Fibroblast of villous mesenchyme (primary cell): ENCODE measurements at places on chromosomes 3 and 15.

DNA sequence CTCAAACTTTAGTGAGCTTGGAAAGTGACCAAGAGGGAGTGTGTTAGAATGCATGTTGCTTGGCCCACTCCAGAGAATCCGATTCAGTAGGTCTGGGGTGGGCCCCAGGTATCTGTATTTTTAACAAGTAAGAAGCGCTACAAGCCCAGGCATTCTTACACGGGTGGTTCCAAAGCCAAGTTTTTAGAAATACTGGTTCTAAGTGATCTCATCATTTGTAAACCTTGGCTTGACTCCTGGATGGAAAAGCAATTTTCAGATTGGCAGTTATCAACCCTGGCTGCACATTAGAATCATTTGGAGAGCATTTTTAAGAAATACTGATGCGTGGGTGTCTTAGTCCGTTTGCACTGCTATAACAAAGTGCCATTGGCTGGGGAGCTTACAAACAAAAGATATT, 27.3 kb upstream of the ST8SIA2 start:
- DNase-seq = no peak

DNA sequence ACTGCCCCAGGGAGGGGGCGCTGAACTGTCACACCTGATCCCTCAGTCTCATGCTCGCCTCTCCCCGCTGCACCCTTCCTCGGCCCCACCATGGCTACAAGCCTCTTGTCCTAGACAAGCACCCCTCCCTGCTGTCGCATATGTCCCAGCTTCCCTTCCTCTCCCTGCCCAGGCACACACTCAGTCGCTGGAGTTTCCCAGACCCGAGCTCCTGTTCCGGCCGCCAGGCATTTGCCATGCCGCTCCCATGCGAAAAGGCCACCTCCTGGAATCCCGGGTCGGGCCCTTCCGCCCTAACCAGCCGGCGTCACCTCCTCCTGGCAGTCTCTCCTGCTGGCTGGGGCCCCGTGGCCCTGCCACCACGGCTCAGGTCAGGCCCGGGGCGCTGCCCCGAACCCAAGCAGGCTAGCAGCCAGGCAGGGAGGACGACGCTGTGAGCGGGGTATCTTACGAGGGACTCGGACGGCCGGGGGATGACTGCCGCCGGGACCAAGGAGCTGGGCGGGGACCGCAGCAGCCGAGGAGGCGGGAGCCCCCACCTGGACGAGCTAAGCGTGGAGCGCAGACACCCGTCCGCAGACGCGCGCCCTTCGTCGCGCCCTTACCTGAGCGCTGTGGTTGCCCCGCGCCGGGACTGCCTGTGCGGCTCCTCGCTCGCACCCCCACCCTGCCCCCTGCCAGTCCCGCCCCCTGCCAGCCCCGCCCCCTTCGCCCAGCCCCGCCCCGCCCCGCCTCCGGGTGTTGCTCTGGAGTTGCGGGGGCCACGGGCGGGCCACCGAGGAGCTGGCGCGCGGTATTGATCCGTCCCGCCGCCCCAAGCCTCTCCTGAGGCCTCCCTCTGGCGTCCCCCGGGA, at the start of gene ALS2CL:
TSS of gene ALS2CL (minus strand) at position 642 of the 854 bp plus-strand sequence. CDS start 4,239 bp downstream, outside the sequence.
- DNase-seq = no peak

DNA sequence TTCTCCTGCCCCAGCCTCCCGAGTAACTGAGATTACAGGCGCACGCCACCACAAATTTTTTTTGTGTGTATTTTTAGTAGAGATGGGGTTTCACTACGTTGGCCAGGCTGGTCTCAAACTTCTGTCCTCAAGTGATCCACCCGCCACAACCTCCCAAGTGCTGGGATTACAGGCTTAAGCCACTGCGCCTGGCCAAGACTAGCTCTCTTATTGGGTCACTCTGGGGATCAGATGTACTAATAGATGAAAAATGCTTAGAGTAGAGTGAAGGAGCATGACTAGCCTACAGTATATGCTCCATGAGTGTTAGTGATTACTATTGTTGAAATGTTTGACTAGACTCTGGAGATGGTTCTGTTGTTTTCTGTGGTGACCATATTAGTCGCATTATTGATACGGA, 21.8 kb downstream of the RARB start:
- DNase-seq = no peak

DNA sequence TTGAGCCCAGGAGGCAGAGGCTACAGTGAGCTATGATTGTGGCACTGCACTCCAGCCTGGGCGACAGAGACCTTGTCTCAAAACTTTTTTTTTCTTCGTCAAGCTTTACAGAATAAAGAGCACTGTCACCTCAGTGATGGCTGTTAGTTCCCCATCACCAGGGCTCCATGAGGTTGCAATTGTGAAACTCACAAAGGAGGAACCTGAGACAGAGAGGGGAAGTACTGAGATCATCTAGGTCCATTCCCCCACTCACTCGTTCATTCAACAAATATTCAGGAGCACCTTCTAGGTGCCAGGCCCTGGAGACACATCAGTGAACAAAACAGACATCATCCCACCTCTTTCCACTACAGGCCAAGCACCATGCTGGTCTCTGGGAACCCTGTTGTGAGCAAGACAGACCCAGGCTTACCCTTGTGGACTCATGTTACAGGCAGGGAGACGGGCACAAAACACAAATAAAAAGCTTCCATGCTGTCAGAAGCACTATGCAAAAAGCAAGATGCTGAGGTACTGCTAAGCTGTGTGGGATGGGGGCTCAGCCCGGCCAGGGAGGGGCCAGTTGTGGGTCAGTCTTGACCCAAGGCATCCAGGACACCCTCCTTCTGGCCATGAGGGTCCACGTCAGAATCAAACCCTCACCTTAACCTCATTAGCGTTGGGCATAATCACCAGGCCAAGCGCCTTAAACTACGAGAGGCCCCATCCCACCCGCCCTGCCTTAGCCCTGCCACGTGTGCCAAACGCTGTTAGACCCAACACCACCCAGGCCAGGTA, 2.1 kb upstream of the RHO start:
- no peak for DNase-seq

DNA sequence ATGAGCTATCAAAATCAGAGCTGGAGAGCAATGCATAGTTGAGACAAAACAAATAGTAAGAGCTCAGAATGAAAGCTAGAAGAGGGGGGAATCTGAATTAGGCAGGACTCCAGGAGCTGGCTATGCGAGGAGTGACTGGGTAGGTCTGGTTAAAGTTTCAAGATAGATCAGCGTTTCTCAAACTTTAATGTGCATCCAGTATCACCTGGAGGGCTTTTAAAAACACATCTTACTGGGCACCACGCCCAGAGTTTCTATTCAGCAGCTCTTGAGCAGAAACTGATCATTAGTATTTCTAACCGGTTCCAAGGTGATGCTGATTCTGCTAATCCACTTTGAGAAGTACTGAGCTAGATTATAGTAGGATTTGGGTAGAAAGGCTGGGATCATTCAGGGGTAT, 96.2 kb upstream of the ACP3 start:
- no peak for DNase-seq

DNA sequence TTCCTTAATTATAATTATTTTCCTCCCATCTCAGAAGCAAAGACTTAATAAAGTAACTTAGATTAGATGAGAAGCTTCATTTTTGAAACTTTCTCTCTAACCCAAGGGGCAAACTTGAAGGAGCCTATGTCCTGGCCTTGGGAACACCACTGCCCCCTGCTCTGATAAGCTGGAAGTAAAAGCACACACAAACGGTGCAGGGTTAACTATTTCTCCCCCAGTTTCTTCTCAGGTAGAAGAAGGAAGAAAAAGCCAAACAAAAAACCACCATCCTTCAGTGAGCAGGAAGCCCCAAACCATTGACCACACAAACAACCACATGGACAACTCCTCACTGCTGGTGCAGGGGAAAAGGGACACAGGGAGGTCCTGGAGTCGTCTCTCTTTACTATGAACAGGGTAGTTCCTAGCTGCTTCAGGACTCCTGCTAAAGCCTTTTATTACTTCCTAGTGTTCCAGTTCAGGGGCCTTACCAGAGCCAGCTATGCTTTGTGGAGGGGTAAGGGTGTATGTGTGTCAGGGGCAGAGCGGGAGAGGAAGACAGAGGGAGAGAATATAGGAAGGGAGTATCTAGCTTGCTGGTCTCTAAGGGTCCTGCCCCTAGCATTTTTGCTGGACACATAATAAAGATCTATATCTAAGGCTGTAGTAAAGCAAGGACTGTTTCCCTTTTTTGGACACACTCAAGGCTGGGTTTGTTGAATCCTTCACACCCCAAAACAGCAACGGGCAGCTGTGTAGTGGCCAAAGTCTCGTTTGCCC, 94.0 kb upstream of the UMPS start:
- DNase-seq = no peak

- DNase-seq = no peak
Observed at GRCh38 chr15:39204031-39204430, 376.8 kb upstream of the THBS1 start.

- no peak for DNase-seq
Observed at GRCh38 chr3:4986175-4986781, 7.0 kb downstream of the BHLHE40 start.

GRCh38 chr3:50572158-50572557, 2.8 kb downstream of the HEMK1 start:
- DNase-seq = peak; percentile 65

GRCh38 chr3:7615043-7615442, 754.1 kb downstream of the GRM7 start:
- no peak for DNase-seq

GRCh38 chr3:82202269-82202668, 440.8 kb upstream of the GBE1 start:
- no peak for DNase-seq

GRCh38 chr15:41860049-41860828, 21.6 kb downstream of the PLA2G4B start:
- DNase-seq = peak; percentile 5

GRCh38 chr3:53675022-53675697, 171.1 kb downstream of the CHDH start:
- DNase-seq = no peak

- peak; percentile 9 for DNase-seq
Observed at GRCh38 chr15:25787855-25788520, 75.1 kb downstream of the ATP10A start.

DNA sequence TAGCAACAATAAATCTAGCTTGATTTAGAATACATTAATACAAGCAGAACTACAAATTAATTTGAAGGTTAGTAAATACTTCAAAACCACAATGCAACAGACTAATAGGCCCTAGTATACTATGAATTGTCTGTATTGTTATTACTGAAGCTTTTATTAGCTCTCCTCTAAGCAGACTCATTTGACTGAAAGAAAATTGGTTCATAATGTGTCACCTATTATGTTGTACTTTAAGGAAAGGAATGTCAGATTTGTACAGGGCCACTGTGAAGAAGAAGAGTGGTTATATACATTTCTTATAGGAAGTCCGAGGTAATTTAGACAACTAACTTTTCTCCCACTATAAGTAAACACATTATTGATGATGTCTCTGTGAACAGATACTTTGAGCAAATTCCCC, 954.5 kb downstream of the ZPLD1 start:
- DNase-seq = no peak

DNA sequence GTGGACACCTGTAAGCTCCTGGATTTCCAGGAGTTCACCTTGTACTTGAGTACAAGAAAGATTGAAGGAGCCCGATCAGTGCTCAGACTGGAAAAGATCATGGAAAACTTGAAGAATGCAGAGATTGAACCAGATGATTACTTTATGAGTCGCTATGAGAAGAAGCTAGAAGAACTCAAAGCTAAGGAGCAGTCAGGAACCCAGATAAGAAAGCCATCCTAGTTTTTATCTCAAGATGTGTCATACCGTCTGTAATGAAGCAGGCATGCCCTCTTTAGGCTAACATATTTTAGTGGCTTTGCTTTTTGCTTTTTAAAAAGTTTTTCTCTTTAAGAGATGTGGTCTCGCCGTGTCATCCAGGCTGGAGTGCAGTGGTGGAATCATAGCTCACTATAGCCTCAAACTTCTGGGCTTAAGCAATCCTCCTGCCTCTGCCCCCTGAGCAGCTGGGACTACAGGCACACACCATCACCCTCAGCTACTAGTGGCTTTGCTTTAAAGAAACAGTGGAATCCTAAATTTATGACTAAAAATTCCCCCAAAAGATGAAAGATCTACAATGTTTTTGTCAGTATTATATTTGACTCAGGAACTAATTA, 28.1 kb downstream of the EXOG start:
- DNase-seq = no peak

DNA sequence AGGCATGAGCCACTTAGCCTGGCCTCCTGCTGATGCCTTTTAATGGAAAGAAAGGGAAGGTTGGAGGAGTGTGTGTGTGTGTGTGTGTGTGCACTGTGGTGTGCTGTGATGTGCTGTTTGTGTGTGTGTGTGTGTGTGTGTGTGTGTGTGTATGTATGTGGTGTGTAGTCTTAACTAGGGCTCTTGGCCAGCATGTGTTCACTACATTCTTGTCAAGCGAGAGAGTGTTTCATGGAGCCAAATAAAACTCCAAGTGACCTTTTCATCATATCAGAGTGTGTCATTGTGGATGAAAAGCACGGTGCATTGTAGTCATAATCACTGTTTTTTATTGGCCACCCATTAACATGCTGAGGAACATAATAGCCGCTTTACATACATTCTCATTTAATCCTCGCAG, 30.8 kb upstream of the BHLHE40 start:
- no peak for DNase-seq

DNA sequence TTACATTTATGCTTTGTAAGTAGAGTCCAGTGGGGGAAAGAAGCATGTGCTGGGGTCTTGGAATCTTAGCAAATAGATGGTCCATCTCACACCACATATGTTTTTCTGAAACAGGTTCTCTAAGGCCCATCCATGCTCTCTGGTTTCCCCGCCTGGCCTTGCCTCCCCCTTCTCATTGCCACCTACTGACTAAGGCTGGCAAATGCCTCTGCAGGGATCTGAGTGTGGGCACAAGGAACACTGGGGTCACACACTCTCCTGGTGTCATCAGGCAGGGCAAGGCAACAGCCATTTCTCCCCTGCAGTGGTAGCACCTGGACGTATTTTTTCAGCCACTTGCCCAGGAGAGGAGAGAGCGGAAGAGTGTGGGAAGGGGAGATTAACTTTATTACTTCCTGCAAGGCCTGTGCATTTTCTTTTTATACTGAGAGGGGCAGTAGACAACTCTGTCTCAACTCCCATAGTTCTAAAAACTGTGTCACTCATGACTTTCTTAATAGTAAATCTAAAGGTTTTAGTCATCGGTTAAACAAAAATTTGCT, 804.2 kb upstream of the NECTIN3 start:
- no peak for DNase-seq

DNA sequence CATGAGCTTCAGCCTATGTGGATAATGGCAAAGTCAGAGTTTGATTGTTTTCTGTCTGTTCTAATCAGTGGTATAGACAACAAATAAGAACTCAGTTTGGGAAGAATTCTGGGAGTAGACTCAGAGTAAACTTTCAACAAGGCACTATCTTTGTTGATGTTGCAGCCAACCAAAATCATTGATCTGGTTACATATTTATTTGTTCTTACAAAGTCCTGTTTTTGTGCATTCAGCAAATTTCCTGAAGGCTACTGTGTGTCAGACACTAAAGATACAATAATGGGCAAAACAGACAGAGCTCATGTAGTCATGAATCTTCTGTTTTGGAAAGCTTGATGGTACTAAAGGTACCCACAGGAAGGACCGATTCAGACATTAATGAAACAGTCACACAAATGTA, 55.0 kb downstream of the GRM7 start:
- DNase-seq = no peak

DNA sequence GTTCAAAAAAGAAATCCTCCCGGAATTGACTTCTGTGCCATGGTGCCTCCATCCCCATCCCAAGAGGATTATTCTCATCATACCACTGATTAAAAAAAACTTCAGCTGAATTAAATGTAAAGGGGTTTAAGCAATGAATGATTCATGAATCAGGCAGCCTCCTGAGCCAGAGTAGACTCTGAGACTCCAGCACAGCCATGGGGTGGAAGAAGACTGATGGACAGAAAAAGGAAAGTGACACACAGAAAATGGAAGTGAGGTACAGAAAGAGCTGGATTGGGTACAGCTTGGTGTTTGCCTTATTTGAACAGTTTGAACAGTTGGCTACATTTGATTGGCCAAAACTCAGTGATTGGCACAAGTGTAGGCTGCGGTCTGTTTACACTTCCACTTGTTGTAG, 224.8 kb upstream of the ATP10A start:
- DNase-seq = no peak
